Hematopoietic multipotent progenitor cell (in vitro differentiated cells): ENCODE measurements at places on chromosomes 3 and 15.

GRCh38 chr3:67901681-67902080 lies 247.3 kb upstream of the SUCLG2 start:
- DNase-seq, result no peak

- no peak for DNase-seq
Measured at GRCh38 chr15:73955861-73956742, 29.8 kb downstream of the LOXL1 start.

DNA sequence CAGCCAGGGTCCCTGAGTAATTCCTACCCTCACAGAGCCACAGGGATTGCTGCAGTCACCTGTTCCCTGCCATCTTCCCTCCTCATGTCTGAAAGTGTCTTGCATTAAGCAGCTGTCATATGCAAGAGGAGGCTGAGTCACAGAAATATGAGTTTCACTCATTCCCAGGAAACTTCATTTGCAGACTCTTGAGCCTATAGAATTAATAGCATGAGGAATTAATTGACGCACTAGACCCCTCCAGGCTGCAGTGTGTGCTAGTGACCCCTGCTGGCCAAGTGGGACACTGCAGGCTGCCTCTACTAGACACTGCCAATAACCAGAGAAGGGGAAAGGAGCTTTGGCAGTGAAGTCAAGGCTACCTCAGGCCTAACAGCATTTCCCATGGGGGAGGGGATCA lies 50.6 kb upstream of the SLC6A1 start:
- no peak for DNase-seq

DNA sequence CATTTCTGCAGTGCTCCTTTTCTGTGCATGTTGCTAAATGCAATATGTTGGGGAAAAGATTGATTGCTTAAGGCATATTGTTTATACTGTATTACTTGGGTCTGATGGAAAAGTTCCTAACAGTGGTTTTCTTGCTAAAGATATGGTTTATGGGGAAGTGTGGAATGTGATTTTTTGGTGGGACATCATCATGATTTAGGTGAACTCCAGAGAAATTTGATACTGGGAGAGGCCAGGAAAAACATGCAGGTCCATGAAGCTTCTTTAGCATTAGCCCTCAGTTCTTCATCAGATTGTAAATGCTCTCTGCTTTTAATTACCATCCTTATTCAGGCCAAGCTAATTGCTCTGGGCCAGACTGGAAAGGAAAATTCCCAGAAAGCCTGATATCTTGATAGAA lies 147.5 kb downstream of the LRTM1 start:
- DNase-seq, result no peak

DNA sequence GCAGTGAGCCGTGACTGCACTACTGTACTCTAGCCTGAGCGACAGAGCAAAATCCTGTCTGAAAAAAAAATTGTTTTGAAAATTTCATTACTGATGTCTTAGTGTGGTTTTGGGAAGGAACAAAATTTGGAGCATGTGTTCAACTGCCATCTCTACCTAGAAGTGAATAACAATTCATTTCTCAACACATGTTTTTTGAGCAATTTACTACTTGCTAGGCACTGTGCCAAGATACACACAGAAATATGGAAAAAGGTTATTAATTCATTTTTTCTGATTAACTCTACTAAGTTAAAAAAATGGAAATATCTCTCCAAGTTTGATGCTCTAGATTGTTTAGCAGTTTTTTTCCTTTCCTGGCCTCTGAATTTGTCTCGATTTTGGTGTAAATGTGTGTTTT lies 5.2 kb upstream of the TCF12 start:
- DNase-seq, result no peak

DNA sequence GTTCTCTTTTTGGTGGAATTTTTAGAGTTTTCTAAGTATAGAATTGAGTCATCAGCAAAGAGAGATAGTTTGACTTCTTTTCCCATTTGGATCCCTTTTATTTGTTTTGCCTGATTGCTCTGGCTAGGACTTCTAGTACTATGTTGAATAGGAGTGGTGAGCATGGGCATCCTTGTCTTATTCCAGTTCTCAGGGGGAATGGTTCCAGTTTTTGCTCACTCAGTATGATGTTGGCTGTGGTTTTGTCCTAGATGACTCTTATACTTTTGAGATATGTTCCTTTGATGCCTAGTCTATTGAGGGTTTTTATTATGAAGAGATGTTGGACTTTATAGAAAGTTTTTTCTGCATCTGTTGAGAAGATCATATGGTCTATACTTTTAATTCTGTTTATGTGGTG lies 72.5 kb downstream of the TNFAIP8L3 start:
- DNase-seq, result no peak

GRCh38 chr3:62446337-62446940 lies 73.1 kb upstream of the FEZF2 start:
- no peak for DNase-seq

DNA sequence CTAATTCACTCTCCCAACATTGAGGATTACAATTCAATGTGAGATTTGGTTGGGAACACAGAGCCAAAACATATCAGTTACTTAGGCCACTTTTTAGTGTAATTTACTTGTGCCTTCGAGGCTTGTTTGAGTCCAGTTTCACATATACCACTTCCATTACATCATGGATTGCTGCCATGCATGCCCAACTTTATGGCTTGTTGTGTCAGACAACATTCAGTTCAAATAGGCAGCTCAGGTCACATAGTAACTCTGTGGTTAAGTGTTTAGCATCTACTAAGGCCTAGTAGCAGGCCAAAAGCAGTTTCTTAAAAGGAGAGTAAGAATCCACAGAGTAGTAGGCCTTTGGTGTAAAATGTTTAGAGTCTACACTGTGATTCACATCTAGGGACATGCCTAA lies 164.3 kb upstream of the GMNC start:
- no peak for DNase-seq

- DNase-seq, result no peak
Measured at GRCh38 chr15:69648212-69648611, 195.6 kb downstream of the RPLP1 start.

- no peak for DNase-seq
Measured at GRCh38 chr3:155424323-155424710, 130.8 kb upstream of the STRIT1 start.

DNA sequence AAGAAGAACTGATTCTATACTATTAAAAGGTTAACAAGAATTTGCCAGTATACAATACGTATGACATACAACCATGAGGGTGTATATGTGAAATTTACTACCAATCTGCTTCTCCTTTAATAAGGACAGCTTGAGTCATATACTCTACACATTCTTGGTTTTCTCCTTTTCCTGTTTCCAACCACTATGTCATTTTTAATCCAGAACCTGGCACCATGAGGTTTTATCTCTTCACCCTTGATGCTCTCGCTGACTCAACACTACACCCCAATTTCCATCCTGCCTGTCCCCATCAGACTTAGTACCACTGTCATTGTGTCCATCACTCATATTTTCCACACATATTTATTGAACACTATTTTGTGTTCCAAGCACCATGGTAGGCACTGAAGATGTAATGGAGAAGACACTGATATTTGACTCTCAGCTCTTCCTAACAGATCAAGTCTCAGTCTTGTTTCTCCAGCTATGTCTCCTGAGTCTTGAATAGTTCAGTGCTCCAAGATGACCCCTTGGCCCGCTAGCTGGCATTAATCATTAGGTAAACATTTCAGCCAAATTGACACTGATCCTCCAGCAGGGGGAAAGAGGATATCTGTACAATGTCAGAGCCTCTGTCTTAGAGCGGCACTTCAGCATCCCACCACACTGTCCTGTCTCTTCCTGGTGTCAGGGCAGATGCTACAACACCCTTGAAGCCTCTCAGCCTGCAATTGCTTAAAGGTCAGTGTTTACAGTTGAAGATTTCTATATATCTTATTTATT lies 11.2 kb upstream of the COL8A1 start:
- DNase-seq, result no peak

GRCh38 chr15:80906159-80906766 lies 83.4 kb downstream of the MESD start:
- no peak for DNase-seq

- no peak for DNase-seq
Measured at GRCh38 chr3:54859184-54859583, 68.7 kb downstream of the LRTM1 start.

- no peak for DNase-seq
Measured at GRCh38 chr15:76199106-76200082, 111.9 kb downstream of the ETFA start.

GRCh38 chr3:70702132-70702531 lies 389.7 kb upstream of the MDFIC2 start:
- DNase-seq, result no peak

DNA sequence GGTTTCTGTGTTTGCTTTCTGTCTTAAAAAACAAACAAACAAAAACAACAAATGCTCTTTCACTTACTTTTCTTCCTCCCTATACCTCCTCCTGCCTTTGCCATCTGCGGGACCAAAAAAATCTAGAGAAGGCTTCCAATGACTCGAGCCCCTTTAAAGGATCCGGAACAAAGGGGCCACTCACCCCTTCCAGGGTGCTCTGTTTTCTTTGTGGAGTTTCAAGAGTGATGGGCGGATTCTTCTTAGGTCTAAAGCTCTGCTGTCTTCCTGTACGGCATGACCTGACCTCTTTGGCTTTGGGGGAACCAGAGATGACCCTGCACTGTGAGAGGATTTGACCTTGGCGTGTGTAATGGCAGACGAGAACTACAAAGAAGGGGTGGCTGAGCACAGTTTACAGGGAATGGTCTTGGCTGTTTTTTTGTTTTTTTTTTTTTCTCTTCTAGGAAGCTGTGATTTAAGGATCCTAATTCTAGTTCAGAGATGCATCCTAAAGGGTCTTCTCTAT lies 2.2 kb upstream of the MUC20 start:
- no peak for DNase-seq

DNA sequence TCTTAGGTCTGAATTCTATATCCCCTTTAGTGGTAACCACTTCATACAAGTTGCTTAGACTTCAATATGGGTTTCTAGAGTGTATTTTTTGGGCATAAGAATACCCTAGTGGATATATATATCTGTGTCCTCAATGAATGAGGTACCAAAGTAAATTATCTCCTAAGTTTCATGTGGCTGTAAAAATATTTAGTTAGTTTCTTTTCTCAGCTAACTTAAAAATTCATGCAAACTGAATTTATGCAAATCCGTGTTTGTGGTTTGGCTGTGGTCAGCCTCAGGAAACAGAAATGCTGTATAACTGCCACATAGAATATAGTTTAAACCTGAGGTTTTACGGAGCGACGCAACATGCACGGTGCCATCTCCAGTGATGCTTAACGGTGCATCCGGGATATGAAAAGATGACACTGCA lies 80.3 kb downstream of the PEX5L start:
- no peak for DNase-seq

GRCh38 chr3:14486460-14486859 lies 53.7 kb downstream of the GRIP2 start:
- no peak for DNase-seq

DNA sequence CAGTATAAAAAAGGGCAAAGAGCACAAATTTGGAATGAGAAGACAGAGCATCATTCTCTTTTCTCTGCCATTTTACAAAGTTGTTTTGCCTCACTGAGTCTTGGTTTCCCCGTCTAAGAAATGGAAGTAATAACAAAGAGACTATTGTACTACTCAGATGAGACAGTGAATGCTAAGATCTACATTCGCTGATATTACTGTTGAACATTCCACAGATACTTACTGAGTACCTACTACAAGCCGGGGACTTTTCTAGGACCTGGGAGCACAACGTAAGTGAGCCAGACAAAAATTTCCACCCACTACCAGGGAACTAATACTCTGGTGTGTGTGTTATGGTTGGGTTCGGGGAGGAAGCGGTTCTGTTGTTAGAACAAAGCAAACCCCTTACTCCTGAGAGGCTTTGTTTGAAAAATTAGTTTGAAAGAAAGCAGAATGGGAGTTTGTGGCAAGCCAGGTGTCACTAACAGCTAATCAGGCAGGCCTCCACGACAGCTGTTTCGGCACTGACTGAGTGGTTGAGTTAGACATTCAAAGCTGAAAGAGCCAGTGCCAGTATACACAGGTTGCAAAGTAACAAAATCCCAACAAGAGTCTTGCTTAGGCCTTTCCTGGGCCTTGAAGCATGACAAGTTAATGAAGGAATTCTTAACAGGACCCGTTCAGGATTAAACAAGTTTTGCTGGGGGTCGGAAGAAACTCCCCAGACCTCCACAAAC lies 458.3 kb downstream of the EDEM1 start:
- DNase-seq, result no peak

GRCh38 chr15:50278496-50278895 lies 13.0 kb upstream of the HDC start:
- no peak for DNase-seq

DNA sequence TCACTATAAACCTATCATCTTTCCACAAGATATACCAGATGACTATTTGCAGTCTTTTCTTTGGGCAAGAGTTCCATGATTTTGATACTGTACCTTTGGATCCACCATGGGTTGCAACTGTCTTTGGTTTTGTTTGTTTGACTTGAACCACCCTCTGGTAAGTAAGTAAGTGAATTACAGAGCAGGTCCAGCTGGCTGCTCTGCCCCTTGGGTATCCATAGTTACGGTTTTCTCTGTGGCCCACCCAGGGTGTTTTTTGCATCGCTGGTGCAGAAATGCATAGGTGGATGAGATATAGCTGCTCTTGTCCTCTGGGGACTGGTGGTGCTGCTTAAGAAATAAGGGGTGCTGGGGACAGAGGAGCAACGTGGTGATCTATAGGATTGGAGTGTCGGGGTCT lies 33.8 kb downstream of the CHDH start:
- no peak for DNase-seq

DNA sequence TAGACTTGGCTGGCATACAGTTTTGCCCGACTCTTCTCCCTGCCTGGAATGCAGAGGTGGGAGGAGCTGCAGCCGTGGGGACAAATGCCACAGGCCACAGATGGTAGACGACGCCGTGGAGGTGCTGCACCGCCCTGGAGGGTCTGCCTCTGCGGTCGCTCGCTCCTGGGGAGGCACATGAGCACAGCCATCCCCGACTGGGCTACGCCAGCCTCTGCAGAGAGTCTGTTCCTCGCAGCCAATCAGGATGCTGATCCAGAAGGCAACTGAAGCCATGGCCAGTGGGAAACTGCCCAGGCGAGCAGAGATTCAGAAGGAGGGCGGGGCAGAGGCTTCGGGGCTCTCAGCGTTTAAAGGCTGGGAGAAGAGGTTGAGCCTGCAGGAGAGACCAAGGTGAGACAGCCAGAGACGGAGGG lies 11.9 kb upstream of the LRRC15 start:
- no peak for DNase-seq

DNA sequence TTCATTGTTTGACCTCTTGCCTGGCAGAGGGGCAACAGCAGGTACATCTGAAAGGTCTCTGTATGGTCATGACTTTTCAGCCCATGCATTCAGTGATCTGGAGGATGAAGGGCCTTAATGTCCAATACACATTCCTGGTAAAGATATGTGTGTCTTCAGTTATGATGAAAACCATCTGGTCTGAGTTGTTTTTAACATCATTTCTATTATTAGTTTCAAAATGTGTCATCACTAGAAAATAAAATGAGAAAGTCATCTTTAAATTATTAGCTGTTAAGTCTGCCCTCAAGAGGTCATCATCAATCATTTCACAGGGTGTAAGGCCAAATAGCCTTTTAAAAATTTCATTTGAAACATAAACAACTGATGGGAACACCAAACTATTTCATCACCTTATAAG lies 92.1 kb upstream of the PLSCR4 start:
- DNase-seq, result no peak

- no peak for DNase-seq
Measured at GRCh38 chr3:23909341-23909740, 7.4 kb downstream of the NKIRAS1 start.

GRCh38 chr3:172181932-172182586 lies 142.7 kb downstream of the FNDC3B start:
- no peak for DNase-seq

GRCh38 chr3:72322264-72322976 lies 525.8 kb downstream of the SHQ1 start:
- DNase-seq, result no peak
